ENCODE measurements at places on chromosomes 5 and 9. TPM values are rescaled to one million over a fixed set of nuclear protein-coding genes. Genes with fewer than 3 reads are reported as not detected.
A peak's percentile ranks its signal among the peaks of the same experiment; 100 is the strongest.

- no peak overlapping the region for H3K4me3 ChIP-seq
- H3K36me3 ChIP-seq = no peaks in the 10 kb centered on the region
- no peak for DNase-seq
- H3K27ac ChIP-seq = no peak overlapping the region
- H3K27me3 ChIP-seq = no peaks in the 10 kb centered on the region
These were observed 2.3 kb downstream of the F2RL1 start for GRCh38 chr5:76821136-76821535.

The PPP3R2 gene
- not detected for total RNA-seq

- DNase-seq = no peak
- H3K27ac ChIP-seq = no peak overlapping the region
- H3K4me1 ChIP-seq = no peaks in the 10 kb centered on the region
- H3K27me3 ChIP-seq = no peaks in the 10 kb centered on the region
- H3K4me3 ChIP-seq = no peak overlapping the region
- no peaks in the 10 kb centered on the region for H3K36me3 ChIP-seq
These were observed 1409.7 kb upstream of the CDH18 start for GRCh38 chr5:21397693-21398092.

DNA sequence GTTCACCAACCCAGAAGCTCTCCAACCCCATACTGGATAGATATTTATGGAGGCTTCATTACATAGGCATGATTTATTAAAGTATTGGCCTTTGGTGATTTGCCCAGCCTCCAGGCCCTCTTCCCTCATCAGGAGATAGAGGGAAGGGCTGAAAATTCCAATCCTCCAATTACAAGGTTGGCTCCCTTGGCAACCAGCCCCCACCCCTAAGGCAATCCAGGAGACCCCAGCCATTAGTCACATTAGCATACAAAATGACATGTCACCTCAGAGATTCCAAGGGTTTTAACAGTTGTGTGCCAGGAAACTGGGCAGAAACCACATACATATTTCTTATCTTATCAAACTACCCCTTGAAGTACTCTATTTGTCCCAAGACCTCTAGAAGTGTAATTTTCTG lies 210.0 kb downstream of the HINT1 start:
- H3K27ac ChIP-seq = no peak overlapping the region
- H3K4me3 ChIP-seq = no peak overlapping the region
- no peak for DNase-seq
- no peaks in the 10 kb centered on the region for H3K4me1 ChIP-seq
- no peaks in the 10 kb centered on the region for H3K27me3 ChIP-seq

DNA sequence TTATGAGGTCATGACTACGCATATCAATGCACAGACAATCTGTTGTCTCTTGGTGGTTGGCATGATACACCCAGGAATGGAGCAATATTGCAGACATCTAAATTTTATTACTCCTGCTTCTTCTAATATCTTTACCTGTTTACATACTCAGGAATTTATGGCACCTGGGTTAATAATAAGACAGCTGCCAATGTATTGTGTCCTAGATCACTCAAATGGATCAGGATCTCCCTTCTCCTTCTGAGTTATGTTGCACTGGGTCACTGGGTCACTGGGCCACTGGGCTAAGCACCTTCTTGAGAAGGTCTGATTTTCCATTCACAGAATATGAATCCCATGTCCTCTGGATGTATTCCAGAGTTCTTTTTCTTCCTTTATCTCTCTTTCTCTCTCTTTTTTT lies 41.8 kb downstream of the CCL28 start:
- H3K36me3 ChIP-seq = no peaks in the 10 kb centered on the region
- H3K27ac ChIP-seq = no peak overlapping the region
- no peak for DNase-seq
- H3K4me3 ChIP-seq = no peak overlapping the region
- no peaks in the 10 kb centered on the region for H3K4me1 ChIP-seq
- no peaks in the 10 kb centered on the region for H3K27me3 ChIP-seq

- DNase-seq = no peak
- H3K27me3 ChIP-seq = peaks cover 34% of the 10 kb centered on the region
- H3K4me1 ChIP-seq = peaks cover 23% of the 10 kb centered on the region
- no peak overlapping the region for H3K4me3 ChIP-seq
- H3K36me3 ChIP-seq = no peaks in the 10 kb centered on the region
- H3K27ac ChIP-seq = no peak overlapping the region
These were observed 2.5 kb upstream of the TCF7 start for GRCh38 chr5:134111741-134112647.

- no peak for DNase-seq
- peak overlapping the region; percentile 66 for H3K27ac ChIP-seq
- no peak overlapping the region for H3K4me3 ChIP-seq
- peaks cover 36% of the 10 kb centered on the region for H3K4me1 ChIP-seq
These were observed 59.6 kb downstream of the RICTOR start for GRCh38 chr5:39014561-39014960.

- no peak overlapping the region for H3K27ac ChIP-seq
- no peaks in the 10 kb centered on the region for H3K36me3 ChIP-seq
- no peaks in the 10 kb centered on the region for H3K4me1 ChIP-seq
- DNase-seq = no peak
- H3K4me3 ChIP-seq = no peak overlapping the region
These were observed 21.0 kb upstream of the VDAC1 start for GRCh38 chr5:134025786-134026185.

The HRH2 gene
- total RNA-seq = 2.5 TPM

GRCh38 chr9:101119206-101119819 lies 90.8 kb downstream of the PLPPR1 start:
- no peaks in the 10 kb centered on the region for H3K36me3 ChIP-seq
- no peaks in the 10 kb centered on the region for H3K27me3 ChIP-seq
- no peak for DNase-seq
- H3K27ac ChIP-seq = no peak overlapping the region
- H3K4me3 ChIP-seq = no peak overlapping the region
- no peaks in the 10 kb centered on the region for H3K4me1 ChIP-seq

GRCh38 chr9:98191671-98192502 lies 550 bp downstream of the CORO2A start:
- H3K27ac ChIP-seq = no peak overlapping the region
- H3K4me1 ChIP-seq = peaks cover 22% of the 10 kb centered on the region
- H3K36me3 ChIP-seq = no peaks in the 10 kb centered on the region
- DNase-seq = no peak
- peaks cover 8% of the 10 kb centered on the region for H3K27me3 ChIP-seq

DNA sequence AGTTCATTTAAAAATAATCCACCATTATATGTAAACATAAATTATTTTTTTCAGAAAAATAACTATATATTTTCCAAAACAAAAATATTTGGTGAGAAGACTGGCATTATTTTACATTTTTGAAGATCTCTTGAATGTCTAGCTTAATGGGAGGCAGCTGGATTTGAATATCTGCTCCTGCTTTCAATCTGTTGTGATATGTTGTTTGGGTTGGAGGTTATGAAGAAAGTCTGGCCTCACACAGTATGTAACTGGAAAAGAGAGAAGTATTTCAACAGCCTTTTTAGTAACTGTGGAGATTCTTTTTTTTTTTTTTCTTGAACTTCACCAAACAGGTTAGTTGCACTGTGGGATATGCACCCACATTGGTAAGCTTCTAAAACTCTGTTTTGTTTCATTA lies 84.7 kb upstream of the SLIT3 start:
- H3K4me3 ChIP-seq = no peak overlapping the region
- no peaks in the 10 kb centered on the region for H3K27me3 ChIP-seq
- no peaks in the 10 kb centered on the region for H3K4me1 ChIP-seq
- no peak for DNase-seq
- H3K36me3 ChIP-seq = no peaks in the 10 kb centered on the region
- no peak overlapping the region for H3K27ac ChIP-seq

DNA sequence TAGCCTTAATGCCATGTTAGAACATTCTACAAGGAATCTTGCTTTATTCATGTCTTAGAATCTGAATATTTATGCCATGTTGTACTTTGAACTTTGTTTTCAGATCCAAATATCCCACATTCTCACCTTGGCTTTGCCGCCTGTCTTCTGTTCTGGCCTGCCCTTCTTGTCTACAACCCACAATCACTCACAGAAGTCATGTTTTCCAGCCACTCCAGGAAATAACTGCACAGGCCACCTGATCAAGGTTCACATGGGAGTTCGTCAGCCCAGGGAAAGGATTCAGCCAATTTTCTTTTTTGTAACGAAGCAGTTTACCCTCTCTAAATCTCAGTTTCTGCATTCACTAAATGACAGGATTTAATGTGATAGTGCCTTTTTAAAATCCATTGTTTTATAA lies 70.5 kb downstream of the JAKMIP2 start:
- no peaks in the 10 kb centered on the region for H3K4me1 ChIP-seq
- H3K4me3 ChIP-seq = no peak overlapping the region
- no peak overlapping the region for H3K27ac ChIP-seq
- no peak for DNase-seq
- no peaks in the 10 kb centered on the region for H3K36me3 ChIP-seq

DNA sequence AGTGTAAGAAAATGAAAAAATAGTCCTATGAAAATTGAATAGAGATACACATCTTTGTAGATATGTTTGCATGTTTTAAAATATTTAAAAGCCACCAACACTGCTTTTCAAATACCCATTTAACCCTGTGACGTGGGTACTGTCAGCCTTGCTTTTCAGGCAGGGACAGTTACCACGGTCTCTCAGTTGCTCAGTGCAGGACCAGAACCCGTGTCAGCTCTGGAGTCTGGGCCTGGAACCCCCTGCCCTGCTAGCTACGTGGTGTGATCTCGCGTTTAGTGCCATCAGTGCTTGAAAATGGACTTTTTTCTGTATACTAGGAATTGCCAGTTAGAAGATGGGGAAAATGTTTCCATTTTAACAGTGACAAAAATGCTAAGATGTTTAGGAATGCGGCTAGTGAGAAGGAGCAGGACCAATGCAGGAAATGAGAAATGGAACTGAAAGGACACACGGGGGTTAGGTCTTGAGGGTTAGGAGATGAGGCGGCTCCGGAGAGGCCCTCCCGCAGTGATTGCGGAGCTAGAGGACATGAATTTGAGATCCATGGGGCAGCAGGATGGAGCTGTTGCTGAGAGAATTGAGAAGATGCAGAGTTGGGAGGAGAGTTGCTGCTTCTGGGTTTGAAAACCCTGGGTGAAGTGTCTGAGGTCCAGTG lies 13.7 kb downstream of the RNU6ATAC start:
- no peak for DNase-seq
- H3K27ac ChIP-seq = no peak overlapping the region
- no peaks in the 10 kb centered on the region for H3K27me3 ChIP-seq
- no peaks in the 10 kb centered on the region for H3K4me1 ChIP-seq

DNA sequence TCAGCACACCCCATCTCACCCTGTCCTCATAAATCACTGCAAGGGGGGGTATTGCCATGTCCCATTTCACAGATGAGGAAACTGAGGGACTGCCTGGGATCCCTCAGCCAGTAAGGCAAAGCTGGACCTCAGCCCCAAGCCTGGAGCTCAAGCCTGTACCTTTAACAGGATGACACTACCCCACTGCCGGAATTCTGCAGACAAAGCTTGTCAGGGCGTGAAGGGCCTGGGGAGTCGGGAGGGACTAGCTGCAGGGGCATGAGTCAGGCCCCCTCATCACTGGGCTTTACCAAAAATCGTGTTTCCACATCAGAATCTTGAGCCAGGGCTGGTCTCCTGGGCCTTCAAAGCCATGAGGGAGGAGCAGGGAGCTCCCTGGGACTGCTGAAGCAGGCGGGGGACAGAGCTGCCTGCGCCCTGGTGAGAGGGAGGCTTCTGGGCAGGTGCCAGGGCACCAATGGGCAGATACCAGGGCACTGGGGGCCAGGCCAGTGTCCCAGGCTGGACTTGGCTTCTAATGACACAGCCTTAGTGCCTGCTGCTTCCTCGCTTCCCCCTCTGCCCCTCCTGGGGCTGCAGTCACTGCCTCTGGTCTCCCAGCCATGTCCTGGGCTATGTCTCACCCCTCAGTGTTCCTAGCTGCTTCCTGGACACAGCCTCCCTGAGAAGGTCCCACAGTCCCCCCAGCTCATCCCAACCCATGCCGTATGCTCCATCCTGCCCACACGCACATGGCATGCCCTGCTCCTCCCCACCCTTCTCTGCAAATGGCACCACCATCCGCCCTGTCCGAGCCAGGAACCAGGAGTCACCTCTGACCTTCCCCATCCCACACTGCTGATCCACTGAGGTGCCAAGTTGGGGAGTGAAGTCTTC lies 80.7 kb downstream of the LMX1B start:
- H3K36me3 ChIP-seq = no peaks in the 10 kb centered on the region
- DNase-seq = no peak
- H3K27ac ChIP-seq = no peak overlapping the region
- H3K27me3 ChIP-seq = peaks cover 39% of the 10 kb centered on the region
- no peak overlapping the region for H3K4me3 ChIP-seq

DNA sequence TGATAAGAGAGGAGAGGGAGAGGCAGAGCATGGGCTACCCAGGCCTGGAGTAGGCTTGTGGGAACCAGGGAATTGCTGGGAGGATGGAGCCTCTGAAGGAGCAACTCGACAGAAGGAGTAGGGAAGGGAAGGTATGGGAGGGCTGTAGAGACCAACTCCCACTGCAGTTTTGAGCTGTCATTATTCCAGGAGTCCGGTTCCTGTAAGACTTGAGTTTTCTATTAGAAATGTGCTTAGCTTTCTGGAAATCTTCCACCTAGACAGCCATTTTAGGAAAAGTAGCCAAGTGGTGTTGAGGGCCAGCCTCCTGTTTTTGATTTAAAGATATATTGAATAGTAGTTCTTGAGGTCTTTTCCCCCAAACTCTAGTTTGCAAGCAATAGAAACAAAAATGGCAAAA lies 323.5 kb downstream of the LRRC70 start:
- H3K4me1 ChIP-seq = no peaks in the 10 kb centered on the region
- H3K27ac ChIP-seq = no peak overlapping the region
- no peak for DNase-seq
- no peaks in the 10 kb centered on the region for H3K27me3 ChIP-seq
- H3K36me3 ChIP-seq = no peaks in the 10 kb centered on the region
- no peak overlapping the region for H3K4me3 ChIP-seq

DNA sequence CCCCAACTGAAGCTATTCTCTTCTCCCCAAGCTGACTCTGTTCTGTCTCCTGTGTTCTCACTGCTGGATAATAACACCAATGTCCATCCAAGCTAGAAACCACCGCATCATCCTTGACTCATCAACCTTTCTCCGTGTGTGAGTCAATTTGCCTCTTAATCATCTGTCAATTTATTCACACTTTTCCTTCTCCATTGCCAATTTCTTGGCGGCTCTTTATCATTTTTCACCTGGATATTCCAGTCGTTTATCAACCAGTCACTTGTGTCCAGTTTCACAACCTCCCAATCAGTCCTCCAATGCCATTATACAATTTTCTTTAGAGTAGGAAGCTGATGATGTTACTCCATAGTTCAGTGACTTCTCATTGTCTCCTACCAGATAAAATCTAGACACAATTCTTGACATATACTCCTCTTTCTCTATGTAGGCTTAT lies 45.4 kb upstream of the LIFR start:
- H3K27me3 ChIP-seq = no peaks in the 10 kb centered on the region
- H3K27ac ChIP-seq = no peak overlapping the region
- no peak overlapping the region for H3K4me3 ChIP-seq
- no peaks in the 10 kb centered on the region for H3K36me3 ChIP-seq
- no peak for DNase-seq
- peaks cover 34% of the 10 kb centered on the region for H3K4me1 ChIP-seq

GRCh38 chr9:116539549-116539948 lies 147.6 kb upstream of the TRIM32 start:
- no peaks in the 10 kb centered on the region for H3K36me3 ChIP-seq
- no peak overlapping the region for H3K4me3 ChIP-seq
- no peak for DNase-seq
- no peaks in the 10 kb centered on the region for H3K4me1 ChIP-seq

- no peaks in the 10 kb centered on the region for H3K27me3 ChIP-seq
- no peak overlapping the region for H3K4me3 ChIP-seq
- no peak for DNase-seq
- H3K36me3 ChIP-seq = no peaks in the 10 kb centered on the region
- H3K4me1 ChIP-seq = peaks cover 13% of the 10 kb centered on the region
These were observed 119.8 kb downstream of the TENT4A start for GRCh38 chr5:6832994-6833393.
